ENCODE measurements at places on chromosomes 5 and 9.

GRCh38 chr9:14722391-14723035 lies at the start of gene CER1:
CER1 (minus strand) TSS chr9:14722733; CDS start chr9:14722672, 61 bp downstream.
- DNase-seq: no peak

DNA sequence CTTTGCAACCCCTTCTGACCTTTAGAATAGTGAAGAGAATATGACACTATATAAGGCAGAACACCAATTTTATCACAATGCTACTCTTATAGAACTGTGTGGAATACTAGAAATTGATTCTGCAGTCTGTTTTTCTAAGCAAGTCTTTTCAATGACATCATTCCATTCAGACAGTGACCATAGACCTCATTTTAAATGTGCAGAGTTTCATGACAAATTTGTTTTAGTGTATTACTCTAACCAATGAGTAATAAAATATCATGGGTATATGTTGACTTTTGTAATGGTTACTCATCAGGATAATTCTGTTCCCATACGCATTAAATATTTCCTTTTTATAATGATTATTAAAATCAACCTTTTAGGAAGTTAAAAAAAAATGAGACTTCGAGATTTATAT lies 219.9 kb downstream of the COX7C start:
- no peak for DNase-seq

- DNase-seq: no peak
Observed at GRCh38 chr5:34915856-34916192, 313 bp downstream of the BRIX1 start.

DNA sequence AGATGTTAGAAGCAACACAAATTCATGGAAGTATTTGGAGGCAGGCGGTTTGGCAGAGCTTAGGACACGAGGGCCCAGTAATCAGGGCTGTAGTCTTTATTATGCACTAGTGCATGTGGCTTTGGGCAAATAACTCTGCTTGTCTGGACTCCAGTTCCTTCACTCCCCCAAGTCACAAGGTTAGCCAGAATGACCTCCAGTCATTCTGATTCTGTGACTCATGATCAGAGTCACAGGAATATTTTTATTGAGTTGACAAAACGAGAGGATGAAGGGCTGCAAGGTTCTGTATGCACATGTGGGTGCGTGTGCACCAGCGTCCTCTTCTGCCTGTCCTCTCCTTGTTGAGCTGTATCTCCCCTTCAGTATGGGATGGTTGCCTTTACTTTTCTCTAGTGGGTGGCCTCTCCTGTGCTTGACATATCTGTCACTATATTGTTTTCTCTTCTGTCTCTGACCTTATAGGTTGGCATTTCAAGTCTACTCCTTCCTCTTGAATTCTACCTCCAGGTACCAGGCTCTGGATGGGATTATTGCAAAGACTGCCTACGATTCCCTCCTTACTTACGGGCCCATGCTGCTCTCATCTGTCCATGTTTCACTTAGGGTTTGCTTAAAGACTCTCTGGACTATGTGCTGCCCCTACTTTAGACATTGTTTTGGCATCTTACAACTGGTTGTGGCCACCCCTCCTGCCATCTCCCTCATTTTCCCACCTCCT lies 94.6 kb downstream of the KDM4C start:
- no peak for DNase-seq

DNA sequence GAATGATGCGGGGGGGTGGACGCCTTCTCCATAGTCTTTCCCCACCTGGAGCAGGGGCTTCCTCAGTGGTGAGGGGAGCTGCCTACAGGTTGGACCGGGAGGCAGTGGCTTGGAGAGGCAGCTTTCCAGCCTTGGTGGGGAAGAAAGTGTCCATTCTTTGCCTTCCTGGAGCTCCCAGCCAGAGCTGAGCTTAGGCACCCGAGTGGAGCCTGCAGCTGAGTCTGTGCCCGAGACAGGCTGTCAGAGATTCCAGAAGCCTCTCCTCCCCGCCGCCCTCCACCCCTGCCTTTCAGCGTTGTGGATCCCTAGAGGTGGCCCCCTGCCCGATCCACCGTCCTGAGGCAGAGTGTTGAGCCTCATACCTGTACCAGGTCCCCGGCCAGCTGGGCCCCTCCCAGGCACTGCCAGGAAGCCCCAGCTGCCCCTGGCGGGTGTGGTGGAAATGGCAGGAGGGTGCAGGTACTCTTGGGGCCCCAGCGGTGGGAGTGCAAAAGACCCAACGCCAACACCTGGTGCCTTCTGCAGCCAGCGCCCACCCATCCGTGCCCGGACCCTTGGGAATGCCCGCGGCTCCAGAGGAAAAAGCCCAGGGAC lies 112.0 kb downstream of the RXRA start:
- peak; percentile 38 for DNase-seq
